ENCODE measurements at places on chromosomes 6 and 20.

DNA sequence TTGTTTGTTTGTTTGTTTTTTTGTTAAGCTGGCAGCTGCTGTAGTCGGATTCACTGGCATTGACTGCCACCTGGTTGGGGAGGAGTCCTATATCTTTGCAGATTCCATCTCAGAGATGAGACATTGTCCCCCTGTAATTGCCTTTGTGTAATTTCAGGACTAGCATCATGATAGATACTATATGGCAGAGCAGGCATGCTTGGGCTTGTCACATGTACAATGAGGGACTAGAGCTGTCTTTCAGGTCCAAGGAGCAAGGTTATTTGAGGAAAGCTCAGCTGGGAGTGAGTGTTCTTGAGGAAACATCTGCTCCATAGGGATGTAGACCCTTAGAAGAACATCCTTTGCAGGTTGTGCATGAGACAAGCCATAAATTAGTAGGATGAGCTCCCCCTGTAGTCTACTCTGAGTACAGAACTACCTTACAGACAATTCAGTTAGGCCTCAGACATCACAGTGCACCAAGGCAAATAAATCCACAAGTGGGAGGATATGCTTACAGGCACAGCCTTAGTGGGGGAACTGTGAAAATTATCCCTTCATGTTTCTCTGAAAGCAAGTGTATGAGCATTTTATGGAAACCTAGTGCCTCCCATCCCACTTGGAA is 62.1 kb downstream of the BMP2 start:
- DNase-seq: no peak

DNA sequence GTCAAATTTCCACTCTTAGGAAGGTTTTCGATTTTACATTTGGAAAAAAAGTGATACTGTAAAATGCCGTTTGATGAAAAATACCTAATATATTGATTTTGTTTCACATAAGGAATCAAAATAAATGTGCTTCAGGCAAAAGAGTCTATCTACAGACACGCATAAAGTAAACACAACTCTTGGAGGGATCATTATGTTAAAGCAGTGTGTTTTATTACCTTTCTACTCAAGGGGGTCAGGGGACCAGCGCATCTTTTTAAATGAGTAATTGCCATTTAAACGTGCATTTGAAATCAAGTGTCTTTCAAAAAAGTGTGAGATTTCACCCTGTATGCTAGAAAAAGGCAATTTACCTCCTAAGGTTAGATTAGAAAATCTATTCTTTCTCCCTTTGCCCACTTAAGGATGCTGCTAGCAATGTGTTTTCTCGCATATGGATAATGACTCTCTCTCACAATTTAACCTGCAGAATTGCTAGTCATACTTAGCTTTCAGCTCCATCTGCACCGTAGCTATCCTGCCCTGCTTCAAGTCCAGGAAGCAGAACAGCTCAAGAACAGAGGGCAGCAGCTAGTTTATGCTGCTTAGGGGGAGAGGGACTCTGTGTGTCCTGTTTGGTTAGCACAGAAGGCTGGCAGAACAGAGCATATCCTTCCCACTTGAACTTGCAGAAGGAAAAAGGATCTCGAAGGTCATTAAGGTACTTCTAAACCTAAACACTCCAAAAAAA is 35.0 kb downstream of the NKAIN2 start:
- no peak for DNase-seq

- no peak for DNase-seq
Measured at GRCh38 chr6:45115696-45116095, 212.4 kb upstream of the RUNX2 start.

DNA sequence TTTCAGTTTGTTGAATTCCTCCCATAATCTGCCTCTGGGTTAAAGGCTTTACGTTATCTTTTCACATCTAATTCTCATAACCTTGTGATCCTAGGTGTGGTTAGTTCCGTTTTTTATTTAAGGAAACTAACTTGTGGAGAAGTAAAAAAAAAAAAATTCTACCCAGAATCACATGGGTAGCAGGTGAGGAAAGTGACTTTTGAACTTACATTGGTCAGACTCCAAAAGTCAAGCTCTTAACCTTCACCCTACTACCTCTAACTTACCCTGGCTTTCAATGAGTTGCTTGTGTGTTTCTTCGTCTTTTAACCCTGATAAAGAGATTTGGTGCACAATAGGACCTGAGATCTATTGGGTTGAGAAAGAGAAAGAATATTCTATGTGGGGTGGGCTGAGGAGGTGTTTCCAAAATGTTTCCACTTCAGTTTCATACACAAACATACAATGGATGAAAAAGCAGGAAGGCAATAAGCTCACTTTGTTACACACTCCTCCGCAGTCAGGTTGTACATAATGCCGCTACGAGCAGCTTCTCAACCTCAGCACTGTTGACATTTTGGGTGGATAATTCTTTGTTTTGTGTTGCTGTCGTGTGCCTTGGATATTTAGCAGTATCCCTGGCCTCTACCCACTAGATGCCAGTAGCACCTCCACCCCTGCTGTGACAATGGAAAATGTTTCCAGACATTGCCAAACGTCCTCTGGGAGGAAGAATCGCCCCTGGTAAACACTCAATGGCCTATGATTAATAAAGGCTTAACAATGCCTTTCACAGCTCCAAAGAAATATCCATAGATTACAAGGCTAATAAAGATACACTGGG is 193.0 kb upstream of the ZNF217 start:
- DNase-seq: no peak
